ENCODE measurements at places on chromosomes 6 and 20.

DNA sequence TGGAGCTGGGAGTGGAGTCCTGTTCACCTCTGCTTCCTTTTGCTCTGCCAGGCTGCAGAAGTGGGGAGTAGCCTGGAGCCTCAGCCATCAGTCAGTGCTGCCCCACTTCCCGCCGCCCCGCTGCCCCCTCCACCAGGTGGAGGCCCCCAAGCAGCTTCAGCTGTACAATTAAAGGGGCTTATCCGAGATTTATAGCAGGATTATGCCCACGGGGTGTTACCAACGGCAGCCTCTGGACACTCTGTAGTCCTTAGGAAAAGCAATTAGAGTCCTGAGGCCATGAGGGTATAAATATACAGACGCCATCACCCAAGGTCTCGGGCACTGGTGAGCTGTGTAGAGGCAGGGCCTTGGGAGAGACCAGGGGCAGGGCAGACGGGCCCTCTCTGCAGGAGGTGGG lies 55.4 kb downstream of the GRM4 start:
- no peak for DNase-seq

- no peak for DNase-seq
These were observed 68.5 kb downstream of the PLEKHG1 start for GRCh38 chr6:150667977-150668716.

- no peak for DNase-seq
These were observed 349.4 kb downstream of the PREX1 start for GRCh38 chr20:48478370-48478769.

DNA sequence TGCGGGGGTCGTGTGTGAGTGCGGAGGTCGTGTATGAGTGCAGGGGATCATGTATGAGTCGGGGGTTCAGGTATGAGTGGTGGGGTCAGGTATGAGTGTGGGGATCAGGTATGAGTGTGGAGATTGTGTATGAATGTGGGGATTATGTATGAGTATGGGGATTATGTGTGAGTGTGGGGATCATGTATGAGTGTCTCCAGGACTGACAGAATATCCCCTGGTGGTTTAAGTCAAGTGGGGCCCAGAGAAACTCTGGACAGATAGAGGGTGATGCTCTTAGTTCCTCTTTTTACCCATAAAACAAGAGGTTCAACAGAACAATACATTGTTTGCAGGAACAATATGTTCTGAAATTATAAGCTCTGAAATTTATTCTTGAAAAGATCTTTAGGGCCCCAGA lies 131.9 kb downstream of the UST start:
- DNase-seq = no peak

- DNase-seq = no peak
These were observed 27.4 kb upstream of the KHDC1 start for GRCh38 chr6:73290435-73290834.

- DNase-seq = no peak
These were observed 47.6 kb downstream of the BACH2 start for GRCh38 chr6:90249034-90249433.

GRCh38 chr20:42493001-42493400 lies 696.7 kb downstream of the PTPRT start:
- no peak for DNase-seq

DNA sequence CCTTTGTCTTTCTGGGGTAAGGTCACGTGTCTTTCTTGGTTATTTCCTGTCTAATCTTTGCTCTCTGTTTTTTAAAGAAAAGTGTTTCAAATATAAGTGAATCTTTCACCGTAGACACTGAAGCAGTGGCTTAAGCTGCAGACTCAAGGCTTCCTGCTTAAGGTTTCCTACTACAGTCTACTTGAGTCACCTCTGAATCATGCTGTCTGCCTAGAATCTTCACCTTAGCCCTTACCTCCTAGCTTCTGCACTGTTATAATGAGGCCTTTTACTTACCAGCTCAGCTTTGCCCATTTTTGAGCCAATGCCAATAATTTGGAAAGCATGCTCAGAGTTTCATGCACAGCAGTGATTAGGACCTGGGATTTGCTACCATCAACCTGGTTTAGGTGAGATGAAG lies 30.6 kb downstream of the ADGRF4 start:
- no peak for DNase-seq

DNA sequence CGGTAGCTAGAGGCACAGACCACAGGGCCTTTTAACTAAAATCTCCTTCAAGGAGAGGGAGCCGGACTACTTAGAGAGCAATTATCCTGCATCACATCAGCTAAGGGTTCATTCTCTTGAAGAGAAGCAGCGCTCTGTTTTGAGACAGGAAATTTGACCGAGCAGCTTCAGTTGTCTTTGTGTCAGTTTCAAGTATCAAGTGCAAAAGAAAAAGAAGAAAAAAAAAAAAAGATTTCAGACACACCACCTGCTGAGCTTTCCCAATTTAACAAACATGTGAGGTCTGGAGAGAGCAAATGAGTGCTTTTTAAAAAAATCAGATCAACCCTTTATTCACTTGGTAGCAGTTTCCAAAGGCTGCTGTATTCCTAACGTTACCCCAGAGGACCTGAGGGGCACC lies 273.5 kb upstream of the POU3F2 start:
- no peak for DNase-seq

GRCh38 chr6:3026791-3027626 lies 27.3 kb downstream of the NQO2 start:
- peak; percentile 8 for DNase-seq

DNA sequence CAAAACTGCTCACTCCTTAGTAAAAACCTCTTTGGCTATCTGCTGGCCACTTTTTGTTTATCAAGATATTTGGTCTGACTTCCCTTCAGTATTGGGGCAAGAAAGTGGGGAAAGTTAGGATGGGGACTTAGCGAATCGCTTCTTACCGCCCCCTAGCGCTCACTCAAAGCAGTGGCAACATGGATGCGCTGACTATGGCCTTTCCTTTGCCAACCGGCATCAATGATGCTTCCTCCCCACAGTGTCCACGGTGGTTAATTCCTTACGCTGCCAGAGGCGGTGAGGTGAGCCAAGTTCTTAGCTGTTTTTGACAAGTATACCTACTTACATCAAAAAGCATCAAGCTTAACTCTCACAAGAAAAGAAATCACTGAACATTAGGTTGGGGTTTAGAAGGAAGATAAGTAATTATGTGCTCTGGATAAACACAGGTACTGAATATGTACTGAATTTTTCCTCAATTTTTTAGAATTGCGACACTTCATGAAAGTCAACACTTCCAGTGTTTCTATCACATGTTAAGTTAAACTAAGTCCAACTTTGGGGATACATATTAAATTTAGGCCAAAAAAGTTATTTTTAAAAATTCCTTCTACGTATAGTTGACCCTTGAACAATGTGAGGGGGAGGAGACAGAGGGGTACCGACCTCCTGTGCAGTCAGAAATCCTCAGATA lies 86.7 kb downstream of the GMDS start:
- no peak for DNase-seq

DNA sequence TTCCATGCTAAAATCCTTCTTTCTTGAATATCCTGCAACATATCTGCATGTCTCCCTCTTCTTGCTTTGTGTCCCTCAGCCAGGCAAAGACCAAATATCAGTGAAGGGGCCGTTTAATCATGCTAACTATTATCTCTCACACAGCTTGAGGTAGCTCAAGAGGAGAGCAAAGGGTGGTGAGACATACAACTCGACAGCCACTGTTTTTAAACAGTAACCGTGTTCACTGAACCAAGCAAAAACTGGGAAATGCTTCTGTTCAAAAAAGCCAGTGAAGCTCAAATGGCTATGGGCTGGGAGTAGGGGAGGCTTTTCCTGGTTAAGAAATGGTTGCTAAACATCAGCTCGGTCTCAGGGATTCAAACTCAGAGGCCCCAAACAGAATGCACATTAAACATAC lies 83.4 kb downstream of the MAP7 start:
- DNase-seq = no peak

GRCh38 chr6:111248789-111249188 lies 161.5 kb downstream of the SLC16A10 start:
- no peak for DNase-seq

DNA sequence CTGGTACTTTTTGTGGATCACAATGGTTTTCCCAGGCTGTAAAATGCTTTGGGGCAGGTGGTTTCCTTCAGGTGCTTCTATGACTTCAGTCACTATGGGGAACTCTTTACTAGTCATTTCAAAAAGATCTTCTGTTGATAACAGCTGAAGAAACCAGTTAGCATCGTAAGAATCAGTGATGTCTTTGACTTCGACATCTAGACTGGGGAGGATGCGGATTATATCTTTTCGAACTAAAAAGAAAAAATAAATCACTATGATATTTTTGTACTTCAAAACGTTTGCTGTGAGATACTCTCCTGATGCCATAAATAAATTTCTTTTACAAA lies 87.2 kb downstream of the THEMIS start:
- no peak for DNase-seq

GRCh38 chr6:119444642-119445557 lies 95.3 kb upstream of the MAN1A1 start:
- DNase-seq = no peak

DNA sequence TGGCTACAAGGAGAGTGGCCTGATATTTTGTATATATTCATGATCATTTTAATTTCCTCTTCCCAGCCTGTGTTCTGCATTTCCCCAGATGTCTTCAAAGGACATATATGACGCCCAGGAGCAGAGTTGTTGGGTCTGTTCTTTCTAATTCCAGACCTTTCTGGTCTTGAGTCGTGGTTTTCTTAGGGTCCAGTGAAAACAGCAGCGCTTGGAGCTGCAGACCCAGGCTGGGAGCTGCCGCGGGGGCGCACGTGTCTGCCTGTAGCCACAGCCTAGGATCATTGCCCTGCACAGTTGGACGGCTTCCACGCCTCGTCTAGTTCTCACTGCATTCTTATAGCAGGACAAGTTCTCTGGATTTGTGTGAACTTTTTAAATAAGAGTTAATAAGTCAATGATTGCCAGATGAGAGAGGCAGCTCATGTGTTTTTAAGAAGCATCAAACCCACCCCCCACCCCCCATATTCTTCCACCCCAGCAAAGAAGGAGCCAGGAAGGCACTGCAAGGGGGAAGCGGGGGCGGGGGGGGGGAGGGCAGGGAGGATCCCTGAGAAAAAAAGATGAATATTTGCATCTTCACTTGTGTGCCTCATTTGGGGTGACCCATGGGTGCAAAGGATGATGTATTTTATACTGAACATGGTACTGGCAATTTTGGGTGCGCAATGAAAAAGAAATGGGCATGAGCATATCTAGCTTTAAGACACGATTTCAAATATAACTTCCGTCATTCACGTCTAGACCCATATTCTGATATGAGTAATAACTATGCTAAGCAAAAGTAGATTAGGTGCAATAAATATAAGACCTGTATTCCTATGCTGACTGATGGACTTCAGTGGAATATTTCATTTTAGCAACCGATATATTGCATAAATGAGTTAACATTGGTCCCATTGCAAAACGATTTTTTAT lies 160.0 kb downstream of the TBXT start:
- DNase-seq = no peak

GRCh38 chr6:42344756-42345155 lies 107.0 kb downstream of the TRERF1 start:
- no peak for DNase-seq

DNA sequence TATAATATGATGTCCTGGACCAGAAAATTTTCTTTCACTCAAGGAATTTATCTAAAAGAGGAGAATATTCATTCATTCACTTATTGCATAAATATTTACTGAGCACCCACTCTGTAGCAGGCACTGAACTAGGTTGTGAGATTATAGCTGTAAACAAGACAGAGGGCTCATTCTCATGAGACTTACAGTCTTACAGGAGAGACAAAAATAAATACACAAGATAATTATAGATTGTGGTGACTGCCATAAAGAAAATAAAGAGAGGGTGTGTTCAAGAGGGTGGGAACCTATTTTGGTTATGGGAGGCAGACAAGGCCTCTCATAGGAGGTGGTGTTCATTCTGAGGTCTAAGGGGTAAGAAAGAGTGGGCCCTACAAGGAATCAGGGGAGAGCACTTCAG lies 109.9 kb upstream of the SUPT3H start:
- DNase-seq = no peak

DNA sequence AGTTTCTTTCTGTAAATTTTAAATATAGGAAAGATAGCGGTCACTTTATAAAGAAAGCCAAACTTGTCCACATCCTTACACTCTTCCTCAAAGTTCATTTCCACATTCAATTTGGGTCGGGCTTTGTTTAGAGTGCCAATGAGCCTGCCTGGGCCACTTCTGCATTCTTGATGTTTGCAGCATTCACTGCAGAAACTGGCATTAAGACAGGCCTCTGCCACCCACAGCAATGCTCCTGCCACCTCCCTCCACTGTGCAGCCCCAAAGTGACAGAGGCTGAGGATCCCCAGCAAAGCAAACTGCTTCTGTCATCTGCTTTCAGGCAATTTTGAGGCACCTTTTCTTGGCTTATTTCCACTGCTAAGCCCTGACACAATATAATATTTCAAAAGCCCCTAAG lies 61.2 kb downstream of the TNFAIP3 start:
- DNase-seq = no peak

DNA sequence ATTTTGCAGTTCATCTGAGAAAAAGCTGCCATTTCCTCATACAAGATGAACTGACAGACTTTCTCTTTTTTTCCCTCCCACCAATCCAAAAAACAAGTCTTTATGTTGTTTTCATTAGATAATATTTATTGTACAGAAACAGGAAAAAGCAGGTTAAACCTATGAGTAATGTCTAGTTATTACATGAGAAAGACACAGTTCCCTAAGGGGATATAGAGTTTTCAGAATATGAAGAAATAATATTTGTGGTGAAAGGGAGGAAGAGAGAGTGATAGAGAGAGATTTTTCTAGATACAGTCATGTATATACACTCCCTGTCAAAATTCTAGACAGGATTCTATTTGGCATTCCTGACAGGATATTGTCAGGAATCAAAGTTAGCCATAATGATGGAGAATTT lies 392.4 kb downstream of the BMP2 start:
- no peak for DNase-seq

- DNase-seq = no peak
These were observed 19.7 kb downstream of the ZBP1 start for GRCh38 chr20:57600320-57601210.

- DNase-seq = no peak
These were observed 538.3 kb upstream of the BTBD3 start for GRCh38 chr20:11379257-11380011.

GRCh38 chr20:11810311-11811083 lies 107.2 kb upstream of the BTBD3 start:
- no peak for DNase-seq

GRCh38 chr20:20888266-20888656 lies 175.8 kb upstream of the RALGAPA2 start:
- no peak for DNase-seq

- no peak for DNase-seq
These were observed 144.8 kb upstream of the FOXA2 start for GRCh38 chr20:22729180-22729579.

DNA sequence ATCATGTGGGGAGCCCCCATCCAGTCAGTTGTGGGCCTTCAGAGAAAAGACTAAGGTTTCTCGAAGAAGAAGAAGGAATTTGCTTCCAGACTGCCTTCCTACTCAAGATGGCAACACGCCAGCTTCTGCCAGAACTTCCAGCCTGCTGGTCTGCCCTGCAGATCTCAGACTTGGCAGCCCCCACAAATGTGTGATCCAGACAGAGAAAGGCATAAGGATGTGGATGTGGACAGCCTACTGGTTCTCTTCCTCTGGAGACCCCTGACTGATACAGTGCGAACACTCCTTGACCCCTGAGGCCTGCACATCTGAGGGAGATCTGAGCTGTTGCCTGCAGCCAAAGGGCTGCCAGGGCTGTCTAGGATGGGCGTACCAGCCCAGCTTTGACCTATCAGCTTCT lies 8.6 kb downstream of the GABRR1 start:
- no peak for DNase-seq
